NCI-H524 (cell line): ENCODE measurements at places on chromosomes 12 and 14.

- no peak for DNase-seq
Measured at GRCh38 chr12:71848212-71848611, 8.7 kb downstream of the TBC1D15 start.

GRCh38 chr14:52801014-52801712, 9.8 kb upstream of the GNPNAT1 start:
- no peak for DNase-seq

- no peak for DNase-seq
Measured at GRCh38 chr12:26278266-26278665, 82.9 kb downstream of the SSPN start.

GRCh38 chr14:59664741-59665140, 88.1 kb upstream of the CCDC175 start:
- DNase-seq: no peak

GRCh38 chr12:96177013-96177412, 17.2 kb upstream of the ELK3 start:
- DNase-seq: no peak

DNA sequence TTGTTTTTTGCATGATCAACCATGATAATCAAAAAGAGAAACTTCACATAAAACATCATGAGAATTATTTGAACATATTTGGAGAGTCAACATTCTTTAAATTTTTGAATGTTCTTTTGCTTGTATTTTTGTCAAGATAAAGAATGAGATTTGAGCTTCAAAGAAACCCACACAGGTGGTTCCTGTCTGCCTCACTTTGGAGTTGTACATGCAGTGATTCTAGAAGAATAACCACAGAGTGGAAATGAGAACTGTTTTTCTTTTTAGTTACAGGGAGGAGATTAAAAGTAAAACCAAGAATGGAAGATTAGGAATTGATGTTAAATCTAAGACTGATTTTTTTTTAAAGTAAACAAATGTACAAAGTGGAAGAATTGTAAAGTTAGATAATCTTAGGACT, 2.3 kb upstream of the ZNF705A start:
- DNase-seq: no peak

- no peak for DNase-seq
Measured at GRCh38 chr12:105775343-105775742, 363.4 kb downstream of the NUAK1 start.

DNA sequence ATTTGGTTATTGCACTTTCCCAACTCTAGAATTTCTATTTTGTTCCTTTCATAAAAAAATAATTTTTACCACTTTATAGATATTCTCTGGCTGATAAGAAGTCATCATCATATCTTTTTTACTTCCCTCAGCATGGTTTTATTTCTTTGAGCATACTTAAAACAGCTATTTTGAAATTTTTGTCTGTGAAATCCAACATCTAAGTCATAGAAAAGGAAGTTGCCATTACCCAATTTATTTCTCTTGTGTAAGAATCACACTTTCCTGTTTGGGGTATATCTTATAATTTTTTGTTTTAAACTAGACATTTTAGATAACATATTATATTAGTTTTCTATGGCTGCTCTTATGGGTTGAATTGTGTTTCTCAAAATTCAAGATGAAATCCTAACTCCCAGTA, 400.2 kb upstream of the OR4E1 start:
- no peak for DNase-seq

DNA sequence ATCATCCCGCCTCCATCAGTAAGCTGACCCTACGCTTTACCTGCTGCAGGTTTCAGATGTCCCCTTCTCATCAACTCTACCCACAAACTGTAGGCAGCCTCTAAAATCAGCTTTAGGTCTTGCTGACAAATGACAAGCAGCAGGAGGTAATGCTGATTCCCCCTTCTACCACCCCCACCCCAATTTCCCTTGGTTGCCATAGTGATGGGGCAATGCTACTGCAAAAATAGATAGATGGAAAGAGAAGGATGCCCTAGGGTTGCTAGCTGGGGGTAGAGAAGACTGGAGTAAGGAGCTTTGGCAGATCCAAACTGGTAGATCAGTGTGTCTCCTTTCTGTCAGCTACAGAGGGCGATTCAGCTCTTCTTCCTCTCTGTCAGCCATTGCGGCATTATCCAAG, 19.8 kb upstream of the PDE1B start:
- DNase-seq: no peak

GRCh38 chr12:49188201-49188915, 522 bp downstream of the TUBA1A start:
- peak; percentile 43 for DNase-seq

DNA sequence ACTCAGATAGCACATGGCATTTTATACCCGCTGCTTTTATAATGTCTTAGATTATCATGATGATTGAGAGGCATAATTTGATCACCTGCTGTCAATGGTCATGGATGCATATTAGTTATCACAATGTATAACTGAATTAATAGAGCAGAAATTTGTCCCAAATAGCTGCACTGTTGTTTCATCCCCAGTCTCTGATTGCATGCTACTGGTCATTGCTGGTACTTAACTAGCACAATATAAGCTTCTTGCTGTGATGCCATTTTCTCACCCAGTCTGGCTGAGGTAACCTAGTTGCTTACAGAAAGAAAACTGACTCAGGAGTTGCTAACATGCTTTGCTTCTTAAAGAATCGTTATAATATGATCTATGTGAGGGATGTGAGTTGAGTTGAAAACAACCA, 76.8 kb upstream of the PLEKHA5 start:
- no peak for DNase-seq

DNA sequence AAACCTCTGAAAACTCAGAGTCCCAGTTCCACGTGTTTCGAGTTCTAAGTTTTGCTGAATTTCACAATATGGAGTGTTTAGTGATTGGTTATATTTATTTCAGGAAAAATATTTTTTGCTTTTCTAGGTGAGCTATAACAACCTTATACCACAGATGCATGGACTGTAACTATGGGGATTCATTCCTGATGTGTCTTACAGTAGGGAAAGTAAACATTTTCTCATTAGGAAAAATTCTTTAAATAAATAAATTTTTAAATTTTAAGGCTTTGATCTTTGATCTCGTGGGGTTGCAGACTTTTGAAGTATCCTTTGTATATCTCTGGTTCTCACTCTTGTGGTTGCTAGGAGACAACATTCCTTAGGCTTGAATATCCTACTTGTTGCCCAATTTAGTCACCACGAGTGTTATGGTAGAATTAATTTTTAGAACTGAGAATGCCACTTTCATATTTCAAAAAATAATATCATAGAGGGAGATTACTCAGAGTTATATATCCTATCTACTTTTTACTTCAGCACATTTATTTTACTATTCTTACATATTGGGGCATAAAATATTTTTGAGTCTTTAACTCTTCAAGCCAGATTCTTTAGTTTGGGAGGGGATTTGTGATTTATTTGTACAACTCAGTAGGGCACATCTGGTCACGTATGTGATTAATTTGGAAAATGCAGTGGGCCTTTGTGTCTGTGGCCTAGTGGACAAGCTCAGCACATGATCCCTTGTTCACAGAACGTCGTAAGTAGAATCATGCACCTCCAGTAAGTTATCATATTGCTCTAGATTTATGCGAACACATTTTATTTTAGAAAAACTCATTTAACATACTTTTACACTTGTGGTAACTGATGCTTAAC, 224.0 kb downstream of the TTC6 start:
- DNase-seq: no peak

GRCh38 chr14:36655963-36656686, 5.5 kb upstream of the PAX9 start:
- DNase-seq: peak; percentile 88

DNA sequence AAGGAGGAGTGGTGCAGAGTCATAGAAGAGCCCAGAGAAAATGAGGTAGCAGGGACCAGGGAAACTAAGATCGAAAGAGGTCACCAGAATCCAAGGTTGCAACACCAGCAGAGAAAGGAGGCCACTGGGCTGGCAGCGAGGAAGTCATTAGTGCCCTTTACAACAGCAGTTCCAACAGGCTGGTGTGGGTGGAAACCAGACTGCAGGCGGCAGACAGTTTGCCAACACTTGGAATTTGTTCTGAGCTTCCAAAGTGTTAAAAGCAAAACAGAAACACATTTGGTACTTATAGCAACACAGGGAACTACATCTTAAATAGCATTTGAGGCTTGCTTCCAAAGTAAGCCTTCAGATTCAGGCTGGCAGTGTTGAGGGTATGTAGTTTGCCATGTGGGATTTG, 95.2 kb upstream of the PWP1 start:
- no peak for DNase-seq

DNA sequence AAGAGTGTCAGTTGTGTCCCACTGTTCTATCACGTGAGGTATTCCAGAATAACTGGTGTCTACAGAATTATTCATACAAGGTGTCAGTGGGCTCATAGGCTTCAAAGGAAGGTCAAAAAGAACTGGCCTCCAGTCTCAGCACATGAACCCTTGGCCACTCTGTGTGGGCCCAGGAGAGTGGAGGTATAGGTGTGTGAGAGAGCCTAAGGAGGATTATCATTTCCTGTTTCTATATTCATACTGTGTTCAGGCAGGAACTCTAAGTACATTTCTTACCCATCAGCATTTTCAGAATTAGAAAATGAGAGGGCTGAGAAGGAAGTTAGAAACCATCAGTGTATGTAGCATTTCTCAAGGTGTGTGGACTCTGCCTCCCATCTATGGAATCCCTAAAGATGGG, 87.0 kb downstream of the BTG1 start:
- no peak for DNase-seq
